ENCODE measurements at places on chromosomes 13 and 19.

GRCh38 chr19:13118424-13119193, 545 bp downstream of the NACC1 start:
- H3K4me1 ChIP-seq: peaks cover 48% of the 10 kb centered on the region
- H3K27ac ChIP-seq: peak overlapping the region; percentile 57
- peak overlapping the region; percentile 82 for H3K4me3 ChIP-seq
- no peaks in the 10 kb centered on the region for H3K27me3 ChIP-seq
- peak; percentile 37 for DNase-seq
- H3K36me3 ChIP-seq: peaks cover 21% of the 10 kb centered on the region

DNA sequence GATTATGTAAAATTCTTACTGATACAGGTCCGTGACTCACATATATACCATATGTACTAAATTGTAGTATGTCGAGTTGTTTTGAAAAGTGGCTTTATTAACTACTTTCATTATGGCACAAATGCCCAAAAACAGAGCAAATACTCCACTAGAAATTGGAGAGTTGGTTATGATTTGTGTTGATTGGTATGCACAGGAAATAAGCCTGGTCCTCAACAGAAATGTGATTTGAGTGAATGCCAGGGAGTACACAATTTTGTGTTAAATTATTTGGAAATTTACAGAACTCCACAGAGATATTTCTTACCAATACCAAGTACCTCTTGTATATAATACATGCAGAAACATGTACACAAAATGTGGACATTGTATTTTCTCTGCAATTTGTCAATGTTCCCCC, 676.7 kb downstream of the PCDH9 start:
- DNase-seq: no peak
- H3K36me3 ChIP-seq: no peaks in the 10 kb centered on the region
- H3K27me3 ChIP-seq: no peaks in the 10 kb centered on the region
- H3K4me1 ChIP-seq: no peaks in the 10 kb centered on the region
- no peak overlapping the region for H3K4me3 ChIP-seq

- H3K36me3 ChIP-seq: no peaks in the 10 kb centered on the region
- H3K4me3 ChIP-seq: no peak overlapping the region
- H3K27ac ChIP-seq: no peak overlapping the region
- H3K27me3 ChIP-seq: no peaks in the 10 kb centered on the region
- no peaks in the 10 kb centered on the region for H3K4me1 ChIP-seq
- no peak for DNase-seq
Observed at GRCh38 chr19:32241306-32241705, 104.1 kb upstream of the ZNF507 start.

DNA sequence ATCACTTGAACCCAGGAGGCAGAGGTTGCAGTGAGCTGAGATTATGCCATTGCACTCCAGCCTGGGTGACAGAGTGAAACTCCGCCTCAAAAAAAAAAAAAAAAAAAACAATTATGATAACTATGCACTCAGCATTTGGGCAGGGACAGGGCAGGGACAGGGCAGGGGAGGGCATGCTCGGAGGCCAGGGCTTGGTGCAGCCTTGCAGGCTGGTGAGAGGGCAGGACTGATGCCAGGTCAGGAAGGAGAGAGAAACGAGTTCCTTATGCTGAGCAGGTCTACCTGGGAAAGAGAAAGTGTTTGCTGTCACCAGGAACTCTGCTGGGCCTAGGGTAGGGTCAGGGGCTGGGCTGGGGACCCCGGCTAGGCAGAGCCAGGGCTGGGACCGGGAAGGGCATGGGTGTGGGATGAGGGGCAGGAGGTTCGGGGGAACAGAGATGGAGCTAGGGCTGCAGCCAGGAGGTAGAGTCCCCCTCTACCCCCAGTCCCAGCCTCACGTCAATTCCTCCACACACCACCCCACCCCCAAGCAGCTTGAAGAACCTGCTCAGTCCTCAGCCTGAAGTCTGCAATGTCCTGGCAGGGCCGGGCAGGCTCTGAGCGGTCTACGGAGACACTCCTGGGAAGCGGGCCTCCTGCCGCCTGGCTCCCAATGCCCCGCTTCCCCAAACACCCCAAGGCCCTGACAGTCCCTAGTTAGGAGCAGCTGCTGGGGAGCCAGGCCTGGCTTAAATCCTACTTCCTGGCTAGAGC, 2.8 kb downstream of the FXYD3 start:
- H3K27me3 ChIP-seq: peaks cover 20% of the 10 kb centered on the region
- no peak overlapping the region for H3K4me3 ChIP-seq
- H3K27ac ChIP-seq: no peak overlapping the region
- peaks cover 3% of the 10 kb centered on the region for H3K4me1 ChIP-seq

DNA sequence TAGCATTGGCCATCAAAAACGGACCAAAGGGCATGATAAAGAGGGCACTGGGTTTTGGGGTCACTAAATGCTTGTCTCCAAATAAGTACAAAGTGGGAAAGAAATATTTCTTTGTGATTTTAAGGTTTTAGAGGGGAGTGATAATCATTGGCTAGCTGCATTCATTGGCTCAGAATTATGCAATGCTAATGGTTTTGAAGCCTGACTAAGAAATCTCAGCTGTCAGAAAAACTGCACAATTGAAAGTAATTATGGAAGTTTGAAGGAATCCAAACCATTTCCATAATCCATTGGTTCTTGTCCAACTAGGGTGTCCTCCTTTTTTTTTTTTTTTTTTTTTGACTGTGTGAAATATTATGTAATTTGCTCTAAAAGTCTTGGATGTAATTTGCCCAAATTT, 88.2 kb upstream of the ARGLU1 start:
- H3K27ac ChIP-seq: no peak overlapping the region
- no peaks in the 10 kb centered on the region for H3K36me3 ChIP-seq
- no peak overlapping the region for H3K4me3 ChIP-seq

DNA sequence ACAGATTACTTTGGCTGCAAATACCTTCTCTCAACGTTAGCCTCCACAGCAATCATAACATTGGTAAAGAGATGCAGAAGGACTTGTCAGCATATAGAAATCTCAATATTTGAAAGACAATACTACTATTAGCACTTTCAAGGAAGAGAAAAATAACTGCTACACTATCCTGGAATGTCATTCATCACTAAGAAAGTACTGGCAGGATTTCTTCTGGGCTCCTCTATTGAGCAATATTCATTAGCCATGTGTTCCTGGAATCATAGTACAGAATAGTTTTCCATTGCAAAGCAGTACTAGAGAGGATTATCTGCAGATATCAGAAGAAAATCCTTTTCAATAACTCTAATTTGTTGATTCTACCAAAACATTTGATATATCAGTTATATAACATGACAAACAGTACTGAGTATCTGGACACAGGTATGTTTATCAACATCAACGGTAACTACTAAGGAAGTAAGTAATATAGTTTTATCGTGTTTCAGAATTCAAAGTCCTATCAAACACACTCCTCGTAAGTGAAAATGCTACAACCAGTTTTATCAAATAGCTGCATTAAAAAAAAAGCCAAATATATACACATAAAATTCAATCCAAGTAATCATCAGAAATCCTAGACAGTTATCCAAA, 27.3 kb downstream of the INTS6 start:
- no peaks in the 10 kb centered on the region for H3K36me3 ChIP-seq
- DNase-seq: peak; percentile 62
- no peaks in the 10 kb centered on the region for H3K27me3 ChIP-seq
- peaks cover 1% of the 10 kb centered on the region for H3K4me1 ChIP-seq
- no peak overlapping the region for H3K4me3 ChIP-seq

DNA sequence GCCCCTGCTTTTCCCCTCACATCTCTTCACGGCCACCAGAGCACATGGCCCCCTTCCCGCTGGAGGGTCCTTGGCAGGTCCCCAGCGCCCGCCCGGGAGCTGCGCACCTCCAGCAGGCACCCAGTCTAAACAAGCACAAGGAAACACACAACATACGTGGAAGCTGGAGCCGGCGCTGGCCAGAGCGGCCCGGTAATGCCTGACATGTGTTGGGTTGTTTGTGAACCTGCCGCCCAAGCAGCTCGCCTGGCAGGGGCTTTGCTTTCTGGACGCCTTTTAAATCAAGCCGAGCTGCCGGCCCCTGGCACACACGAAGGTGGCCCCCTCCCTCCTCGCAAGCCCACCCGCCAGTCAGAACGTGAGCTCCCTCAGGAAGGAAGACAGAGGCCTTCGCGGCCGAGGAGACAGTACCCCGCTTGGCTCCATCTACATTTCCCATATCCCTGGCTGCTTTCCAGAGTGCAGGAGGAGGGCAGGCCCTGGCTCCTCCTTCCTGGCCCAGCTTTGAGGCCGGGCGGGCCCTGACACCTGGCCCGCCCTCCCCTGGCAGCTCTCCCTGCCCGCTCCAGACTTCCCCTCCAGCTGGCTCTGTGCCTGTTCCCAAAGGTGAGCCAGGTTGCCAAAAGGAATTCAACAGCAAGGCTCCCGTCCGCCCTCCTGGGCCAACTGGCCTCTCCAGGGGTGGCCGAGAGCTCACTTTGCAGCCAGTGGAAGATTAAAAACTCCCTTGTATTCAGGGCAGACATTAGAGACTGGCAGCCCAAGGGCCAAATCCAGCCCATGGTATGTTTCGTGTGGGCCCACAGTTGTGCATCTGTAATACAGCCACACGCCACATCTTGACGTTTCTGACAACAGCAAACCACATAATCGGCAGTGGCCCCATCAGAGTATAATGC, 28.7 kb downstream of the COMP start:
- H3K36me3 ChIP-seq: no peaks in the 10 kb centered on the region
- peaks cover 11% of the 10 kb centered on the region for H3K4me1 ChIP-seq
- DNase-seq: no peak
- H3K27ac ChIP-seq: no peak overlapping the region

DNA sequence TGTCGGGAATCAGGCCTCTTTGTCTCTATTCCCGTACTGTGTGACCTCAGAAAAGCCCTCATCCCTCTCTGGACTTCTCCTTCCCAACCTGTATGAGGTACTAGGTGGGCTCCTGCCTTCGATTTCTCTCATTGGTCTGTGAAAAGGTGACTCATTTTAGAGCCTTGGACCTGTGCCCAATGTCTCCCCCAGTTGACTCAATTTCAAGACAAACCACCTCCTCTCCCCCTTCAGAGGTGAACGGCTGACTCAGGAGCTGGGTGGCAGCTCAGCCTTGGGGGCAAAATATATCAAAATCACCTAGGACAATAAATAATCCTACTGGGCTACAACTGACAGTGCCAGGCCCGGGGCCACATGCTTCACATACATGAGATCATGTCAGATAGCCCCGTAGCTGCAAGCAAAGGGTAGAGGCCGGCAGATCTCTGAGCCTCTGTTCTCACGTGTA, 630 bp downstream of the COQ8B start:
- peak overlapping the region; percentile 98 for H3K4me3 ChIP-seq
- no peak for DNase-seq
- H3K4me1 ChIP-seq: peaks cover 26% of the 10 kb centered on the region
- H3K27ac ChIP-seq: peak overlapping the region; percentile 95

DNA sequence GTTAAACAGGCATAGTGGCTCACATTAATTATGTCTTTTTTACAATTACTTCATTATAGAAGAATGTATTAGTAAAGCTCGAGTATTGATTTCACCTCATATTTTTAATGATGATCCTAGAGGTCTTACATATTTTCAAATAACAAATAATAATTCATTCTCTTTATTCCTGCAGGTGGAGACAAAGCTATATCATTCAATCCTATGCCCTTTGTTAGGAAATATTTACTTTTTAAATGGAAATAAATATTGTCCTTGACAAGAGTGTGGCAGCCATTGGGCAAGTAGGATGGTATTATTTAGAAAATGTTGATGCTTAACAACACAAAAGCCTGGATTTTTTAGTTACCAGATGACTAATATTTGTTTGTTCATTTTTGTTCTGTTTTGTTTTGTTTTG, 127.6 kb downstream of the COG6 start:
- no peak for DNase-seq
- peaks cover 2% of the 10 kb centered on the region for H3K4me1 ChIP-seq
- H3K27ac ChIP-seq: no peak overlapping the region
- no peak overlapping the region for H3K4me3 ChIP-seq

- H3K36me3 ChIP-seq: no peaks in the 10 kb centered on the region
- H3K27ac ChIP-seq: no peak overlapping the region
- peak; percentile 45 for DNase-seq
- no peaks in the 10 kb centered on the region for H3K27me3 ChIP-seq
Observed at GRCh38 chr13:51539887-51540286, 44.4 kb upstream of the WDFY2 start.

GRCh38 chr13:43389573-43389972, 366.2 kb downstream of the DNAJC15 start:
- no peaks in the 10 kb centered on the region for H3K36me3 ChIP-seq
- no peak overlapping the region for H3K27ac ChIP-seq
- no peaks in the 10 kb centered on the region for H3K27me3 ChIP-seq

GRCh38 chr19:54255105-54255775, 1.8 kb downstream of the LILRB5 start:
- DNase-seq: no peak
- H3K27ac ChIP-seq: no peak overlapping the region
- no peaks in the 10 kb centered on the region for H3K4me1 ChIP-seq
- peaks cover 24% of the 10 kb centered on the region for H3K27me3 ChIP-seq

- no peaks in the 10 kb centered on the region for H3K4me1 ChIP-seq
- no peak for DNase-seq
- no peak overlapping the region for H3K4me3 ChIP-seq
Observed at GRCh38 chr13:77874406-77874805, 44.2 kb downstream of the EDNRB start.

All from mesenchymal stem cell (in vitro differentiated cells and primary cell).